ENCODE measurements at places on chromosomes 2 and 18.

GRCh38 chr2:191298306-191298705, 53.1 kb downstream of the MYO1B start:
- no peak for DNase-seq

DNA sequence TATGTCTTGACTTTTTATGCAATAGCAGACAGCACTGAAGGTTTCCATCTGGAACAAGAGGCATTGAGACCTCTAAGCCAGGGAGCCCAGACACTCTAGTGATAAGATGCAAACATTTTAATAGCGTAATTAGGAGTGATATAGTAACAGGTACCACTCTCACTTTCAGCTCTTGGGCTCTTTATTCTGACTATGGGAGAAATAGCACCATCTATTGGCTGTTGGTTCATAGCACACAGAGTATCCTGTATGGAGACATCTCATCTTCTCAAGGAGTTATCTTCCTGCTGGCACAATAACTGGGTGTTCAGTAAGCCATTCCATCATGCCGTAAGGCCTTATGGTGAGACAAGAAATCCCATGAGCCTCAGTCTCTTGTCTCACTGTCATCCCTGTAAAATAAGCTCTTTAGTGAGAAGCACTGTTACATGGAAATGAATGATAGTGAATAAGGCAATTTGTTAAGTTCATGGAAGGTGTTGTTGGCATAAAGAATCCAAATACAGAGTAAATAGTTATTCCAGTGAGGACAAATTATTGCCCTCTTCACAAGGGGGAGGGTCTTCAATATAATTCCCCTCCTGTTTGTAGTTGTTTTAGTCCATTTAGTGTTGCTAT, 48.3 kb downstream of the THUMPD2 start:
- no peak for DNase-seq

DNA sequence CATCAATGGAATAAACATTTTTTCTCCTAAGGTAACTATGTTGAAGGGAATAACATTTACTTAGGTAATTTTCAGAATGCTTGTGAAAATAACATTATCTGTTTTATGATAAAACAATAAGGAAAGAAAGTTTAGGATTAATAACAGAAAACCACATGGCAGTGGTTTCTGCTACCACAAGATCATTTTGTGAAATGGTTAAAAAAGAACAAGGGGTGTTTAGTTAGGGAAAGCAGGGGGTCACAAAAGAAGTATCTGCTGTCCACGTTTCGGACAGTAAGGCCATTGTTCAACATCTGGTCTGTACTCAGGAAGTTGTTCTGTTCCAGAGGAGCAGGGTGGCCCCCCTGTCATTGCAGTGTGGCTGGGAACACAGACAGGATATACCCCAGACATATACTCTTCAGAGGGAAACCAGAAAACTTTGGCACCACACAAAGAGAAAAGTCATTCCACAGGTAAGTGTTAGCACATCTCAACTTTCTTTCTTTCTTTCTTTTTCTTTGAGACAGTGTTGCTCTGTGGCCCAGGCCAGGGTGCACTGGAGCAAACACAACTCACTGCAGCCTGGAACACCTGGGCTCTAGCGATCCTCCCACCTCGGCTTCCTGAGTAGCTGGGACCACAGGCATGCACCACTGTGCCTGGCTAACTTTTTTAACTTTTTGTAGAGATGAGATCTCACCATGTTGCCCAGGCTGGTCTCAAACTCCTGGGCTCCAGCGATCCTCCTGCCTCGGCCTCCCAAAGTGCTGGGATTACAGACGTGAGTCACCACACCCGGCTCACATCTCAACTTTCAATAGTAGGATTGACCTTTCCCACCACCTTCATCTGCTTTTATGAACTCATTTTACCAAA, 14.8 kb upstream of the ARL5A start:
- no peak for DNase-seq

DNA sequence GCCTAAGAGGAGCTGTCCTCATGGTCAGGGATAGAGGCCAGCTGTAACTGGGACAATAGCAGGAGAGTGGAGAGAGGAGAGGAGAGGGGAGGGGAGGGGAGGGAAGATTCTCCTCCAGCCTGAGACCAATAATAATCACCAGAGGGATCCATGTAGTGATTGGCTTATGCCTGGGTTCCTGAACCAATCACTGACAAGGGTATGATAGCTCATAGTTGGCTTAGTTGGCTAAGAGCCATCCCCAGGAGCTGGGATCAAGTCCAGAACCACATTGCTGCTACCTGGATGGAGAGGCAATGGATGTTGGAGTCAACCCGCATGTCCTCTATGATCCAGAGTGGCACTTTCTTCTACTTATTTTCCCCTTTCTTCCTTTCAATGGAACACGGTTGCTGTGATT, 7.7 kb upstream of the ST8SIA5 start:
- no peak for DNase-seq

DNA sequence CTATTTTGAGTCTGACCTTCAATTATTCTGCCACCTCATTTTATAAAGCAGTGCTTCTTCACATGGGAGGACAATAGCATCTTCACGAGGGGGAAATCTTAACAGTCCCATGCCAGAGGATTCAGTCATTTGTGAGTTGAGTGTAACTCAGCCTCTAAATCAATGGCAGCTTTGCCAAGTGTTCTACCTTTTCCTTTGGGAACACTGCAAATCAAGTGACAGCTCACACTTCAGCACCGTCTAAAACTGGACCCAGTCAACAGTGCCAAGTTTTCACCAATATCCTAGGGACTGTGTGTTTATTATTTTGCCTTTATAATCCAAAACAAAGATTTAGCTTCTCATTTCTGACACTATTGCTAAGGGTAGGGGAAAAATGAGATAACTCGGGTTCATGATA, 133.6 kb downstream of the FIGN start:
- DNase-seq: no peak

- DNase-seq: no peak
These were observed 3.5 kb upstream of the NAGK start for GRCh38 chr2:71064754-71065621.

GRCh38 chr2:126921066-126921465, 22.4 kb downstream of the TEX51 start:
- no peak for DNase-seq

DNA sequence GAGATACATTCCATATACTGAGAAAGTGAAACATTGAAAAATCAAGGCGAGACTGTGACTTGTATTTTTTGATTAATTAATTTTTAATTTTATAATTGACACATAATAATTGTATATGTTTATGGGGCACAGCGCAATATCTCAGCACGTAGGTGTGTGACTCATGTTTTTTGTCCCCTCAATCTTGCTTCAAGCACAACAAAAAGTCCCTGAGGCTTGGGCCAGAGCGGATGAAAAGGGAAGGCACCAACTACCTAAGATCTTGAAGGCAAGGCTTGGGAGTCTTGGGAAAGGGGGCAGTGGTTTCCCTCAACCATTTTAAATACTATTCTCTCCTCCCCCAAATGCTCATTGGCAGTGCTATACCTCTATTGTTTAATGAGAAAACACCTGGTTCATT, 9.9 kb downstream of the SGPP2 start:
- DNase-seq: no peak

- DNase-seq: no peak
These were observed 520.5 kb downstream of the KCNJ3 start for GRCh38 chr2:155218945-155219344.

- no peak for DNase-seq
These were observed 9.4 kb upstream of the COLEC11 start for GRCh38 chr2:3585261-3586109.

- peak; percentile 55 for DNase-seq
These were observed 44.0 kb upstream of the UBE2F start for GRCh38 chr2:237922641-237923361.

- peak; percentile 48 for DNase-seq
These were observed 228.6 kb downstream of the SATB2 start for GRCh38 chr2:199228887-199229819.

DNA sequence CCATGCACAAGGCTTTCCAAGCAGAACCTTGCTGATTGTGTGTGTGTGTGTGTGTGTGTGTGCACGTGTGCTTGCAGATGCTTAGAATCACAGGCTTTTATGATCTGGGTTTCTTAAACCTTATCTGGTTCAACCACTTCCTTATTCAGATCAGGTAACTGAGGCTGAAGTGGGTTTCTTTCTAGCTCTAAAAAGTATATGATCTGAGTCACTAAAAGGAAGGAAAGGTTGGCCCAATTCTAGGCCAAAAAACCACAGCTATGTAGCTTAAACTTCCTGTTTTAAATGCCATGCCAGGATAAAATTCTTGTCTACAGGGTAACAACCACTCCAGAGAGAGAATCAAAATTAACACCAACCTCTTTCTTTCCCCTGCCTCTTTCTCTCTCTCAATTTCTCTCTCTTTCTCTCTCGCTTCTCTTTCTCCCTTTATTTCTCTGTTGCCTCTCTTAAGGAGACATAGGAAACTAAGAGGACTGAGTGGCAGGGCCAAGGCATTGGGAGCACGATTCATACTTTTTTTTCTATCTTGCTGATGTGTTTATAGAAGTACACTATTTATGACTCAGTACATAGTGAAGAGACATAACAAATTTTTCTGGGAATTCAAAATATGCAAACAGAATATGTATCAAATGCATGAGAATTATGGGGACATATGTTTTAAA, 140.3 kb downstream of the TRIB2 start:
- DNase-seq: no peak

- no peak for DNase-seq
These were observed 9.5 kb upstream of the CYS1 start for GRCh38 chr2:10089565-10090190.

DNA sequence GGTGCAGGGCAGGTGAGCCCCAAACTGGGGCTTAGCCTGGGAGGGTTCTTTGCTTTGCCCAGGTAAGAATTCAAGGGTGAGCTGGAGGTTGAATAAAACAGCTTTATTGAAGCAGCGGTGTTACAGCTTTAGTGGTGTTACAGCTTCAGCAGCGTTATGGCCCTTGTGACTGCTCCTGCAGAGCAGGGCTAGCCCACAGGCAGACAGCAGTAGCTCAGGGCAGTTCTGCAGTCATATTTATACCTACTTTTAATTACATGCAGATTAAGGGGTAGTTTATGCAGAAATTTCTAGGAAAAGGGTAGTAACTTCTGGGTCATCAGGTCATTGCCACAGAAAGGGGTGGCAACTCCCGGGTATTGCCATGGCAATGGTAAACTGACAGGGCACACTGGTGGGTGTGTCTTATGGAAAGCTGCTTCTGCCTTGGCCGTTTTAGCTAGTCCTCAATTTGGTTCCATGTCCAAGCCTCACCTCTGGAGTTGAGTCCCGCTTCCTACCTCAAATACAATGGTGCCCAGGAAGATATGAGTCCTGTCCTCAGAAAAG, 78.2 kb downstream of the THNSL2 start:
- DNase-seq: no peak

DNA sequence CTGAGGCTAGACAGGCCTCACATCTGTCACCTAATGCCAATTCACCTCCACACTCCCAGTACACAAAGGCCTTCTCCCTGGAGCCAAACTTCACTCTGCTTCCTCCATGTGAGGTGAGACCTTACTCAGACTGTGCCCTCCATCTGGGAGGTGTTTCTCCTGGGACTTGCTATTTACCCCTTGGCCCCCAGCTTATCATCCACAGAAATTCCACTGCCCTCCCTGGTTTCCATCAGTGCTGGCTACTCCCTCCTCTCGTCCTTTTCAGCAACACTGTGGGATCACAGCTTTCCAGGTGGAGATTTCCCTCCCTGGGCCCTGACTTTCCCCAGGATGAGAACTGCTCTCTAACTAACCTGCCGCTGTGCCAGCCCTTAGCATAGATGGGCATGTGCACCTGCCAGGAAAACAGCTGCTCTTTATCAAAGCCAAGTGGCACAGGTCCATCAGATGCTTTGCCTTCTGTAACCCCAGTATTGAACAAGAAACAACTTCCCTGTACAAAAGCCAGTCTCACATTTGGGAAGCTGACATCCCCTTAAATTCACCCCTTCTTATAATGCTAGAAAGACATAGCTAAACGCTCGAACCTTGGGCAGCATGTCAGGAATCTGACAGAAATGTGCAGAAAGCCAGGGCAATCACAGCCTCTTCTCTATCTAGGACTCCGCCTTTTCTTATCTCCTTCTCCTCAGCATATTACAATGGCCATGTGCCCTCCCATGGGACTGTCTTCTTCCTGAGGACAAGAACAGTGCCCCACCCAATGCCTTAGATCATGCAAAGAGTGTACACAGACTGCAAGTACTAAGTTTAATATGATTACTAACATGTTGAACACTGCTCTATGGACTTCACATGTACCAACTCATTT, 535.5 kb upstream of the ID2 start:
- no peak for DNase-seq

DNA sequence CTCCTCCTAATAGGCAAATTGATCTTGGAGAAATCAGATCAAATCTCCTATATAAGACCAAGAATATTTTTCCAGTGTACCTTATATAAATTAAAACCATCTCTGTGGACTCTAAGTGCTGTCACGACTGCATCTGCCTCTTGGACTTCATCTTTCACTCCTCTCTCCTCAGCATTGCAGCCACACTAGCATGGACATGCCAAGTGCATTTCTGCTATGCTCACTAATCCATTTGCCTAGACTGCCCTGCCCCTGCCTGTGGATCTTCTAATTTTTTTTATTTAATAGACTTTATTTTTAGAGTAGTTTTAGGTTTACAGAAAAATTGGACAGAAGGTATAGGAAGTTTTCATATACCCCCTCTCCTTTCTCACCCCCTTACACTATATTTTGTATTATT, 146.7 kb upstream of the VWC2L start:
- no peak for DNase-seq

- DNase-seq: no peak
These were observed 23.8 kb downstream of the NABP1 start for GRCh38 chr2:191701696-191702095.

DNA sequence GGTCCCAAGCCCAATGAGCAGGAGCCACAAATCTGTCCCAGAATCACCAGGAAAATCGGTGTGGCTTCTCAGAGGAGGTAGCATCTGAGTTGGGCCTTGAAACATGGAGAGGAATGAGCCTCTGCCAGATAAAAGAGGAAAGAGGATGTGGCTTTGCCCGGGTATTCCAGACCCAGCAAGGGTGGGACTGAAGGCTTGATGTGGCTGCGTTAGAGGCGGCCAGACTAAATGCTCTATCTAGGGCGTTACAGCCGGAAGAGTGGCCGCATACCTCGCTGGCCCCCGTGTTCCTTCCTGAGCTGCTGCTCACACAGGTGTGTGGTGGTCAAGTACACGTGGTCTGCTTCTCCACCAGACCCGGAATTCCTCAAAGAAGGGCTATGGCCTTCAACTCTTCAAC, 33.9 kb upstream of the POMC start:
- DNase-seq: no peak

- DNase-seq: no peak
These were observed 21.7 kb upstream of the NRP2 start for GRCh38 chr2:205660521-205661124.

All from Calu3 (cell line).